Transverse colon (tissue), 4 donors: ENCODE measurements at places on chromosomes 5 and 9. TPM values are rescaled to one million over a fixed set of nuclear protein-coding genes. Genes with fewer than 3 reads are reported as not detected.
A peak's percentile ranks its signal among the peaks of the same experiment; 100 is the strongest.

DNA sequence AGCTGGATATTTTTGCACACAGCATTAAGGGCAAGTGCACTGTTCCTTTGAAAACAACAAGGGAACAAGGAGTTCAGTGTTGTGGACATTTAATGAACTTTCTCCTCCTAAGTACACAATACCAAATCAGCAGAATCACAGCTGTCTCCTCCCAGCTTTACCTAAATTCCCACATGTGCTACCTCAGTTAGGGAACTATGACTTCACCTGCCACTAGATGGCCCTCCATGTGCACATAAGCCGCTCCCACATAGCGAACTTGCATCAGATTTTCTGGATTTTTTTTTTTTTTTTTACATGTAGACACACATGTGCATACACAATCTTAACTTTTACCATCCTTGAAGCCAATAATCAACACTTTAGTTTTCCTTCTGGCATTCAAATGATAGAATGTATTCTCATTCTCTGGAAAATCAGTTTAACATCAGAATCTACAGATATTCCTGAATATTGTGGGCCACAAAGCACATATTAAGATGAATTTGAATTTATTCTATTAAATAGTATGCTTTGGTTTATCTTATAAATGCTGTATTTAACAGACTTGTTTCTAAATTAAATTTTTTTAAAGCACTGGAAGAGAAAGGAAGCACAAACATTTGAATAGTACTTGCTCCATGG, 123.6 kb downstream of the PALM2AKAP2 start:
- no peak overlapping the region for H3K27ac ChIP-seq
- peak; percentile 70 for DNase-seq
- H3K36me3 ChIP-seq, result no peaks in the 10 kb centered on the region

DNA sequence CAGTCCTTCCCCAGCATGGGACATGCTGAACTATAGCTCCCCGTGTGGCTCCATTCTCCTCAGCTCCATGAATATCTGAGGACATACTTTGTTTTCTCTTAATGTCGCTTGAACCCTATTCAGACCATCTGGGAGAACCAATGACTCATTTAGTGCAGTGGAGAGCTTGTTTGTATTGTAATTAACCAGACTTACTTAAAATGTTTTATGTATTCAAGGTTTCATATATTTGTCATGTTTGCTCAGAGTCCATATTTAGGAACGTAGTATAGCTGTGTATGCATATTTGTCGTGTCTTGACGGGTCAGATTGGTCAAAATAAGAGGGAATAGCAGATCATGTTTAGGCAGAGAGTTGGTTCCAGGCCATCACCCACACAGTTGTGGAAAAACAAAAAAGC, 150.1 kb upstream of the NTRK2 start:
- no peaks in the 10 kb centered on the region for H3K4me1 ChIP-seq
- no peak overlapping the region for H3K4me3 ChIP-seq
- DNase-seq, result no peak
- H3K36me3 ChIP-seq, result no peaks in the 10 kb centered on the region
- H3K27me3 ChIP-seq, result peaks cover under 1% of the 10 kb centered on the region

GRCh38 chr5:157108976-157109375, at the start of gene HAVCR2:
HAVCR2 (minus strand) TSS chr5:157109044; CDS start chr5:157108983, 61 bp downstream.
- no peaks in the 10 kb centered on the region for H3K27me3 ChIP-seq
- peak; percentile 42 for DNase-seq
- H3K36me3 ChIP-seq, result no peaks in the 10 kb centered on the region
- peak within 1 kb of the TSS; percentile 53 for H3K27ac ChIP-seq
- no peak within 1 kb of the TSS for H3K4me3 ChIP-seq
- H3K4me1 ChIP-seq, result no peaks in the 10 kb centered on the region

DNA sequence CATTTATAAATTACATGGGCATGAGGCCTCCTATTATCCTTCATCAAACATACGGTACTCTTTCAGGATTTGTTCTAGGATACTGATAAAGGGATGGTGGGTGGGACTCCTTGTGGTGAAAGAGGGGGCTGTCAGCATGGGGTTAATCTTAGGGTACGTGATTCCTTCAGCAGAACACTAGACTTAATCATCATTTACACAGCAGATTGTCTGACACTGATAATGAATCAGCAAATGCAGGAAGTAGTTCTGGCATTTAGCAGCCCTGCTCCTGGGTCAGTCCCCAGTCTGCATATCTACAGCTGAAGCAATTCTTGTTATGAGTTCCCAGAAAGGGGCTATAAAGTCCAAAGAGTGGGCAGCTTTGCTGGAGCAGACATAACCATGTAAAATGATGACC, 384.6 kb downstream of the SPOCK1 start:
- no peaks in the 10 kb centered on the region for H3K27me3 ChIP-seq
- no peaks in the 10 kb centered on the region for H3K4me1 ChIP-seq
- H3K36me3 ChIP-seq, result no peaks in the 10 kb centered on the region

DNA sequence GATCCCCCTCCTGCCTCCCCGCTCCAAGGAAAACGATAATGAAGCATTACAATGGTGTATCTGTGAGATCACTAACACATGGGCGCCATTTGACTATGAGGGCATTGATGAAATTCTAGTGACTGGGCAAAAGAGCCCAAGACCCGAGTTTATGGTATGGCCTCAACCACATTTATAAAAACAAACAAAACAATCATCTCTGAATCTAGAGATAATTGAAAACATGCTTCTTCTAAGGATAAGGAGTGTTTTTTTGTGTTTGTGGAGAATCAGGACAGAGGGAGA, 100.9 kb upstream of the SEMA6A start:
- H3K27me3 ChIP-seq, result no peaks in the 10 kb centered on the region
- DNase-seq, result no peak
- no peak overlapping the region for H3K4me3 ChIP-seq
- H3K36me3 ChIP-seq, result no peaks in the 10 kb centered on the region
- no peaks in the 10 kb centered on the region for H3K4me1 ChIP-seq

DNA sequence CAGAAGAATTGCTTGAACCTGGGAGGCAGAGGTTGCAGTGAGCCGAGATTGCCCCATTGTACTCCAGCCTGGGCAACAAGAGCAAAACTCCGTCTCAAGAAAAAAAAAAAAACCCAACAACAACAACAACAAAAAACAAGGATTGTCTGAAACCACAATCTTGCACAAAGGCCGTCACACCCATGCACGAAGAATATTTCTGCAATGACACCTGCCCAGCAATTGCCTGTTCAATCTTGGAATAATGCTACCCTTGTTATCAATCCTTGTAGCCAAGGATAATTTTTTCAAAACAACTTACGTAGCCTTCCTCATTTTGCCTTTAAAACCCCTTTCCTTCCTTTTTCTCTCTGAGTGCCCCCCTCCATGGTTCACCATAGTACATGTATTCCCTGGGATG, 3.7 kb upstream of the CLTB start:
- H3K27me3 ChIP-seq, result no peaks in the 10 kb centered on the region
- DNase-seq, result no peak
- H3K4me1 ChIP-seq, result peaks cover 16% of the 10 kb centered on the region
- no peak overlapping the region for H3K4me3 ChIP-seq

DNA sequence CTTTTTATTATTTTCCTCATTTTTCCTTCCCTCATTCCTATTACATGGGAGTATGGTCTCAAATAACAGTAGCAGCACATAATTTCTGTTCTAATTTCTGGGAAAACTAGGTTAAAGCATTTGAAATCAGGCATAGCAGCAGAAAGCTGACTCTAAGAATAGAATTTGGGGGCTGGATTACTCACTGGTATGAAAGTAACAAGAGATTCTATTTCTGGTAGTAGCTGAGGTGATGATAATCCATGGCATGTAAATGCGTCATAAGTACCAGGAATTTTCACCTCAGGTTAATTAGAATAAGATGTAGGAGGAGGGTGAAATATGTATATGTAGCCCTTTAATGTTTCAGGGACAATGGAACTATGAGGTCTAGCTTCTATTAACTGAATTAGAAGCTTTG, 662.0 kb downstream of the PTPRD start:
- no peak overlapping the region for H3K4me3 ChIP-seq
- no peak overlapping the region for H3K27ac ChIP-seq
- no peaks in the 10 kb centered on the region for H3K27me3 ChIP-seq

ENC1 gene
- total RNA-seq, result 25.7 TPM

HAVCR1 gene
- total RNA-seq, result 3.7 TPM

MARVELD2 gene
- total RNA-seq, result 40.8 TPM

STPG3 gene
- total RNA-seq, result not detected
